ENCODE measurements at places on chromosomes 1 and 21.

DNA sequence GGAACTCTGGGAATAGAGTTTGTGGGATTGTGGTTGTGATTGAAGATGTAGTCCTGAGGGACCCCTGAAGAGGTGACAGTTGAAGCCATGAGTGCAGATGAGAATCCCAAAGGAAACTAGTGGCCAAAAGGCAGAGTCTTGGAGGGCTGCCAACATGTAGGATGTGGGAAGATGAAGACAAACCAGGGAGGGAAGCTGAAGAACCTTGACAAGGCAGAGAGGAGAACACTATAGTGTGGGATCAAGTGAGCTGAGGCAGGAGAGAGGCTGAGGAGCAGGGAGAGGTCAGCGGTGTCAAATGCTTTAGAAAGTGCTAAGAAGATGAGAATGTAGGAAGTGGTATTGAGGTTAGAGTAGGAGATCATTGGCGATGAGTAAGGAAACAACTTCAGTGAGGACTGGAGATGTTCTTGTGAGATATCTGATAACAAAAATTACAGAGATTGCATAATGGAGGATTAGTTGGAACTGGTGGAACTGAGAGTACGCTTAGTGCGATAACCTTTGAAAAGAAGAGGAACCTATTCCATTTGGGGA lies 88.5 kb upstream of the VCAM1 start:
- DNase-seq: peak; percentile 99

GRCh38 chr1:112888630-112889029 lies 67.4 kb downstream of the SLC16A1 start:
- DNase-seq: no peak

GRCh38 chr1:7606096-7606495 lies 165.0 kb upstream of the VAMP3 start:
- DNase-seq: no peak

DNA sequence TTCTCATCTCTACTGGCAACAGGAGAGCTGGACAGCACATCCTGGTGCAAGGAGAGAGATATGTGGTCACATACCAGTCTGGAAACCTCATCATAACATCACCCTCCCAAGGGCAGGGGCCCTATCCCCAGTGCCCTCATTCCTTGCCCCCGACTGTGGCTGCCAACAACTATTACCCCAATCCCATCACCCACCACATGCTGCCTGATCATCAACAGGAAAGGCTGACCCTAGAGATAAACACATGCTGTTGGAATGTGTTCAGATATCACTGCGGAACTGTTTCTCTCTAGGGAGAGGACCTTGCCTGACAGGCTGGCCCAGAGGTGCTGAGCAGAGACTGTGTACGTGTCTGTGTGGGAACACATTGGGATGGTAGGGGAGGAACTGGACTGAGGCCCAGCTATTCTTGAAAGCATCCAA lies 4.5 kb upstream of the INKA2 start:
- peak; percentile 96 for DNase-seq

DNA sequence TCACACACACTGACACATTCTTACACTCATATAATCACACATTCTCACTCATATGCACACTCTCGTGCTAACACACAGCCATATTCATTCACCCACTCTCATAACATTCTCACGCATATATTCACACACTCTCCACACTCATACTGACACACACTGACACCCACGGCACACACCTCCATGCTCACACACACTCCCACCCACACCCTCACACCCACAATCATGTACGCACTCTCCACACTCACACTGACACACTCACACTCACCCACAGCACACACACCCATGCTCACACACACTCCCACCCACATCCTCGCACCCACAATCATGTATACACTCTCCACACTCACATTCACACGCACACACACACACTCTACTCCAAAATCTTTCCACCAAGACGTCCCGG lies 38.2 kb downstream of the SYF2 start:
- no peak for DNase-seq

GRCh38 chr1:47506053-47506452 lies 68.2 kb downstream of the FOXD2 start:
- DNase-seq: no peak

DNA sequence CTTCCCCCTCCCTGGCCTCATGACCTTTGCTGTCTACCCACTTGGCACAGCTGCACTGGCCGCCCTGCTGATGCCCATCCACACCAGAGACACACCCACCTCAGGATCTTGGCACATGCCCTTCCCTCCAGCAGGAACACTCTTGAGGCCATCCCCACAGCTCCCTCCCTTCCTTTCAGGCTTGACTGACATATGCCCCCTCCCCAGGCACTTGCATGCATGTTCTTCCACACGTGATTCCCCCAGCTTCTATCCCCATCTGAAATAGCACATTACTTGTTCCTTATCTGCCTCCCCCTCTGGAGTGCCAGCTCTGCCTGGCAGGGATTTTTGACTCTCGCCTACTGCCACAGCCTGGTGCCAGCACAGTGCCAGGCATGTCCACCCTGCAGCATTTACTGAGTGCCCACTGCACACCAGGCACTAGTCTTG lies 98.5 kb upstream of the SLC25A33 start:
- no peak for DNase-seq

DNA sequence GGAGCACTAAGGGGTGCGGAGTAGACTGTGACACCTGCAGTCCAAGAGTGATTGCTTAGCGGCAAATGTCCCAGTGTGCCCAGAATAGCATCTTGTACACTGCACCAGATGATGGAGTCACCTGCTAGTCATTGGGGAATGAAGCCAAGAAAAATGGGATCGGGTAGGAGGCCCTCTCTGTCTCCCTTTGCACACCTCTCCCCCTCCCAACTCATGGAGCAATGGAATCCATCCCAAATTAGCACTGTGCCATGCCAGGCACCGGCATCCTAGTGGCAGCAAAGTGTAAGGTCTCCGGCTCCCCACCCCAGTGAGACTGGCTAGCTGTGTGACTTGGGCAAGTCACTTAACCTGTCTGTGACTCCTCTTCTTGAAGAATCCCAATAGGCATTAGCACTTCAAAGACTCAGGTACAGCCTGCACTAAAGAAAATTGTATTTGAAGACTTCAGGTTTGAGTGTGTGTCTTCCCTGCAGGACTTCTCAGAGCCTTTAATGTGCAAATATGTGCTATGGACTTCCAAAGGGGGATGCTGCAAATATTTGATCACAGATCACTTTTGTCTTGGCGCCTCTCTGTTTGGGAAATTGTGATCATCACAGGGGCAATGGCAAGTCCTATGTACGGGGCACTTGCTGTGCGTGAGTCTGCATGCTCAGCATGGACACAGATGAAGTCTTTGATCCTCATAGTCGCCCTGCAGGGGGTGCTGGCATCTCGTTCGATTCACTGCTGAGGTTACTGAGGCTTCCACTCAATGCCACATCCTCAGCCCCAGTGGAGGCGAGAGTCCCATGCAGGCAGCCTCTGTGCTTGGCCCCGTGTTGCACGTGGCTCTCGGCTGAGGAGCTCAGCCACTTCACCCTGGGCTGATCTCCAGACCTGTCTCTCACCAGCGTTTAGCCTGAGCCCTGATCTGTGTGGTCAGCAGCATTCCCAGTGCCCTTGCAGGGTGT lies 272.9 kb upstream of the C1orf174 start:
- DNase-seq: no peak

DNA sequence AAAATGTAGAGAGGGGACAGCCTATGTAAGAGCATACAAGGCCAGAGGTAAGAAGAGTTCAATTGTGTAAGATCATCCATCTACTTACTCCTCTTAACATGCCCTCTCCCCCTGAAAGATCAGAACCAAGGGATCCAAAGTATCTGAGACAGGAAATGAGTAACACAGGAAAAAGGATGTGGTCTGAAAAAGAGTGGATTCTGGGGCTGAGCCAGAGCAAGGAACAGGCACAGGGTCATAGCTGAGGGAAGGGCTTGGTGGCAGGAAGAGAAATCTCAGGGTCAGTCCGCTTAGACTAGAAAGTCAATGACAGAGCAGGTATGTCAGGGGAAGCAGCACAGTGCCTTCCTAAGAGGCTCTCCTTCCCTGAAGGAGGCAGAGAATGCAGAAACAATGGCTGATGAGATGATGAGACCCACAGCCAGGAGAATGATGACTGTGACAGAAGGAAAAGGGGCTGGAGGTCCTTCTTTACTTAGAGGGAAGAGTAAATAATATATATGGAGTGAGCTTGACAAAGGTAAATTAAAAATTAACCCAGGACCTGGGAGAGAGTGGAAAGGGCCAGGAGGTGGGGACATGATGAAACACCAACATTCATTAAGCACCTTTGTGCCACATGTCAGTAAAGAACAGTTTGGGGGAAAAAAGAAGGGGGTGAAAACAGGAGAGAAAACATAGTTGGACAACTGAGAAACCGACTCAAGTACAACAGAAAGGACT lies 26.2 kb upstream of the A3GALT2 start:
- DNase-seq: peak; percentile 94

GRCh38 chr1:33050221-33051076 lies 13.8 kb upstream of the AK2 start:
- DNase-seq: peak; percentile 88

GRCh38 chr1:109094377-109094803 lies 3.8 kb downstream of the TMEM167B start:
- DNase-seq: no peak

GRCh38 chr21:36566644-36567043 lies 86.7 kb upstream of the CLDN14 start:
- DNase-seq: no peak

- DNase-seq: no peak
These were observed 71.2 kb upstream of the RUNX3 start for GRCh38 chr1:25001125-25001915.

GRCh38 chr1:156664046-156664766 lies 13.0 kb downstream of the NES start:
- no peak for DNase-seq

GRCh38 chr1:7584157-7584556 lies 186.9 kb upstream of the VAMP3 start:
- DNase-seq: no peak

- peak; percentile 67 for DNase-seq
These were observed 12.6 kb downstream of the ZC3H12A start for GRCh38 chr1:37486680-37487618.

GRCh38 chr1:89652373-89652772 lies 19.5 kb downstream of the LRRC8C start:
- no peak for DNase-seq

- no peak for DNase-seq
These were observed 87.0 kb downstream of the NMNAT2 start for GRCh38 chr1:183331091-183331742.

DNA sequence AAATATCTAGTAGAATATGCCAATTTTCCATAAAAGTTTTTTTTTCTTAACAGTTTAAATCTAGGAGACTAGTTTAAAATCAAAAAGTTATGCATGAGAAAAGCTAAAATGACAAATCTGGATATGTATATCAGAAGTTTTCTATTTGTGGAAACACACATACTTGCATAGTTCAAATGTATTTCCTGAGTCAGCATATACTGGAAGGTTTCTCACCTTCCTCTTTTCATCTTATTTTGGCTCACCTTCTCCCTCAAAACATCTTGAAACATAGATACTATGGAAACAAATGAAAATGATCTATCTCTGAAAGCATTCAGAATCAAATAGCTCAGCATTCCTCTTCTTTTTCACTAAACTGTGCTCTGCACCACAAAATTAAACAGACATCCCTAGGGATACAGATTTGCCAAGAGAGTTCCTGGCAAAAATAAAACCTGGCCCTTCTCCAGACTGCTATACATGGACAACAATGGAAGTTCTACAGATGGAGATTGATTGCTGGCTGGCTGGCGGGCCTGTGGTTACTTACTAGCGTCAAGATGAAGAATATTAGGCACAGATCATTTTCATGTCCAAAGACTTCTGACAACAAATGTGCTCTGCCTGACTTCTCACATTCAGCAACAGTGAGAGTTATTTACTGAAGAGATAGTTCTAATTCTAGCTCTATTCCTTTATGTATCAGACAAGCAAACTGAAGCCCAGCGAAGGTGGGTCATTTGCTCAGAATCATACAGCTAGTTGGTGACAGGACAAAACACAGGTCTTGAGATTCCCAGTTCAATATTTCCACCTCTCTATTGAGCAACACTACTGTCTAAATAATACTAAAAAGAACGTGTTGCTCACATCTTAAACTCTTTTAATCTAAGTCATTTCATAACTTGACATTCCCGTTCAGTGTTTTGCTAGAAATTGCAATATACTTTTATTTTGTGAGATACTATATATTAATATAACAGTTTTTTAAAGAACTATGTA lies 26.6 kb downstream of the DIPK1A start:
- peak; percentile 66 for DNase-seq

GRCh38 chr1:172148707-172149106 lies 271.8 kb upstream of the C1orf105 start:
- no peak for DNase-seq
